ENCODE measurements at places on chromosomes 5 and 9.

GRCh38 chr9:99127356-99128132 lies 22.6 kb downstream of the TGFBR1 start:
- no peak for DNase-seq

GRCh38 chr9:112604790-112605189 lies 113.1 kb downstream of the INIP start:
- DNase-seq: no peak

GRCh38 chr5:137114529-137114928 lies 384.6 kb downstream of the SPOCK1 start:
- no peak for DNase-seq

GRCh38 chr9:7121664-7122063 lies 363.9 kb downstream of the KDM4C start:
- no peak for DNase-seq

- DNase-seq: no peak
These were observed 28.5 kb downstream of the MVB12B start for GRCh38 chr9:126354887-126355770.

DNA sequence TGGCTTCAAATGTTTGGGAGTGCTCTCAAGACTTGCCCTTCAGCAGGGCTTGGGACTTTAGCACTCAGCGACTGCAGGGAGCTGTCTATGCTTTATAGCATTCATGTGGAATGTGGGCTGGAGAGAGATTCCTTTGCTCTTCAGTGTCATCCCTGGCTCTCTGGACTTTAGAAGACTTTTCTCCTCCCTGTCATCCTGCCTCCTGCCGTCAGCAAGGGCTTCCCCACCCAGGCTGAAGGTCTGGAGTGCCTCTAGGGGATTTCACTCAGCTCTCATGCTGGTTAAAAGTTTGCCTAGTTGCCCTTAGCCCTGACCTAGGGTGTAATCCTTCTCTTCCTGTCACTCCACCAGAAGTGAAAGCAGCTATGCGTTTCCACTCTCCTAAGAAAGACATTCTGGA lies 210.9 kb downstream of the FRMD3 start:
- no peak for DNase-seq

DNA sequence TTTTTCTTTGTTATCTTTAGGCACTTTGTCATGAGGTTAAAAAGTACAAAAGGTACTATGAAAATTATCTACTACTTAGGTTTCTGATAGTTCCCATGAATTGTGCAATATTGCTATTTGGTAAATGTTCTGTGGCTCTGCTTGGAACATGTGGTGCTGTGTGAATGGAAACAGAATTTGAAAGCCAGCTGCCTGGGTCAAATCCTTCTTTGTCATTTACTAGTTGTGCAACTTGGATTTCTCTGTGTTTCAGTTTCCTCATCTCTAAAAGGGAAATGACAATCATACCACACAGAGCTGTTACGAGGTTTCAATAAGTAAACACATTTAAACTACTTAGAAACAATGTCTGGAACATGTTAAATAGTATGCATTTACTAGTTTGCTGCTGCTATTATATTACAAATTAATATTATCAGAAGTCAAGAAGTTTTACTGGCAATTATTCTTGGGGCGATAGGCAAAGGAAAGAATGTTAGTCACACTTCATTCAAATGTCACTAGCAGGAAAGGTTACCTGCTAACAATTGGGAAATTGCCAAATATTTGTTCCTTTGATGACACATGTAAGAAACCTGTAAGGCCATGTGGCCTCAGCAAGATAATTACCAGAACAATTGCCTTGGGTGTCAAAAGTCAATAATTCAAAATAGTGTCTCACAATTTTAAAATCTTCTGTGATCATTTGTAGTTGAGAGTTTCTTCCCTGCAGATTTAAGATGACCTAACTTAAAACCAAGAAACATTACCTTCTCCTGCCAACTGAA lies 184.8 kb downstream of the KIAA0825 start:
- DNase-seq: no peak

GRCh38 chr5:59296317-59297264 lies 596.9 kb downstream of the PDE4D start:
- no peak for DNase-seq

GRCh38 chr9:125428060-125428901 lies 166.7 kb downstream of the GAPVD1 start:
- peak; percentile 36 for DNase-seq

GRCh38 chr5:162514116-162514515 lies 446.5 kb downstream of the GABRG2 start:
- no peak for DNase-seq
